ENCODE measurements at places on chromosomes 3 and 15. TPM values are rescaled to one million over a fixed set of nuclear protein-coding genes. Genes with fewer than 3 reads are reported as not detected.

Gene ATP13A4
- 8.1 TPM for total RNA-seq

Gene OIP5
- total RNA-seq = 9.7 TPM

Gene SERPINI1
- 10.7 TPM for total RNA-seq

Gene CYP8B1
- total RNA-seq = not detected

Gene PIK3CA
- 19.2 TPM for total RNA-seq

Gene EPB42
- total RNA-seq = not detected

Gene VPS39
- total RNA-seq = 85.4 TPM

Gene UPK1B
- total RNA-seq = 8.3 TPM

DNA sequence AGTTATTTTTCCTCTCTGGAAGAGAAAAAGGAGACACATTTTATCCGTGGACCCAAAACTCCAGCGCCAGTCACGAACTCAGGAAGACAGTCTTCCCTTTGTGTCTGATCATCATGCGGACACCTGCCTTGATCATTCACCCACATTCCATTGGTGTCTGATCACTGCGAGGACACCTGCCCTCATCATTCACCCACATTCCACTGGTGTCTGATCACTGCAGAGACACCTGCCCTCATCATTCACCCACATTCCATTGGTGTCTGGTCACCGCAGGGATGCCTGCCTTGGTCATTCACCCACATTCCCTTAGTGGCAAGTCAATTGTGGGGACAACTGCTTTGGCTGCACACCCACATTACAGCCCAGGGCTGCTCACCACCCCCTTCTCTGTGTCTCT lies 148.9 kb downstream of the ROBO1 start:
- H3K4me1 ChIP-seq = peaks cover 3% of the 10 kb centered on the region
- DNase-seq = no peak
- no peak overlapping the region for H3K27ac ChIP-seq
- no peaks in the 10 kb centered on the region for H3K36me3 ChIP-seq

DNA sequence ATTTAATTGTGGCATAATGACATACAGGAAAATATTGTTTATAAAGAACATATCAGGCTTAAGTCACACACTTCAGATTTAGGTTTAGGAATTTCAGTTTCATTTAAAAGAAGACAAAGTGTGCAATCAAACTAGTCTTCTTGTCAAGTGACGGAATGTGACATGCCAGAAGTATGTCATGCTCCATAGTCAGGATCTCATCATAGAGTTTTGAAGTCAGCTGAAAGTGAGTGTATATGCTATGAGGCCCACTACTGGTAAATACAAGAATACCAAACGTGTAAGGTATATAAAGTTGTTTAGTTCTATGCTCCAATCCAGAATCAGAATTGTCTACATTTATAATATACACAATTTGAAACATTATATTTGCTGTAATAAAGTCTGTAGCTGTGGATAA lies 988.4 kb downstream of the TBL1XR1 start:
- no peaks in the 10 kb centered on the region for H3K36me3 ChIP-seq
- DNase-seq = no peak
- no peak overlapping the region for H3K4me3 ChIP-seq
- H3K4me1 ChIP-seq = no peaks in the 10 kb centered on the region
- no peaks in the 10 kb centered on the region for H3K27me3 ChIP-seq
- H3K27ac ChIP-seq = no peak overlapping the region

- no peak for DNase-seq
- H3K4me1 ChIP-seq = peaks cover 1% of the 10 kb centered on the region
- H3K27ac ChIP-seq = no peak overlapping the region
- H3K4me3 ChIP-seq = no peak overlapping the region
- peaks cover 18% of the 10 kb centered on the region for H3K27me3 ChIP-seq
Measured at GRCh38 chr3:98038286-98038685, 3.2 kb upstream of the GABRR3 start.

DNA sequence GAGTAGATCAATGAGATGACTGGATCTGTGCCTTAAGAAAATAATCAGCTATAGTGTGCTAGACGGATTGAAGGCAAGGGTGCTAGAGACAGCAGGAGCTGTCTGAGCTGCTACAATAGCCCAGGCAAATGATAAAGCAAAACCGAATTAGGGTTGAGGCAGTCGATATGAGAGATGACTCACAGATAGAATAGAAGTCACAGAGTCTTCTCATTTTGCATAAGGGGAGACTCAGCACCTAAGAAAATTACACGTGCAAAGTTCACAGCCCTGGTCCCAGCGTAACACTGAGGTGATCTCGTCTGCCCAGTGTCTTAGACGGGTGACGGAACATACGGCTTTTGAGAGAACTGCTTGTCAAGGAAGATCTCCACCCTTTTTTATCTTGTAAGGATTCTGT lies 11.6 kb downstream of the LPP start:
- H3K27me3 ChIP-seq = no peaks in the 10 kb centered on the region
- H3K27ac ChIP-seq = no peak overlapping the region
- H3K4me3 ChIP-seq = no peak overlapping the region
- H3K4me1 ChIP-seq = peaks cover 42% of the 10 kb centered on the region

DNA sequence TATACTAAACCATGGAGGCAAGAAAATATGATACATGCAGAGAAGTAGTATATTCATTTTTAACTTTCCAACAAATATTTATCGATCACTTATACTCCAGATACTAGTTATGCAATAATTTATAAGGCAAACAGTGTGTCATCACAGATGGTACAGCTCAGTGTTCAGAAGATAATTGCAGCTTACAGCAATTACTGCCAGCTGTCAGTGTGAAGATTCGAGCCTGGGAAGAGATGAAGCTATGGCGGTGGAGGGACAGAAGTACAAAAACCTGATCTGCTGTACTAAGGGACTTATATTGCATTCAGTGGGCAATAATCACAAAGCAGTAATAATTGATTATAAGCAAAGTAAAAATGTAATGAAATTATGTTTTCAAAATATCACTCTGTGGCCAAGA lies 170.6 kb upstream of the EPHA3 start:
- DNase-seq = no peak
- no peak overlapping the region for H3K27ac ChIP-seq
- H3K4me3 ChIP-seq = no peak overlapping the region
- H3K36me3 ChIP-seq = no peaks in the 10 kb centered on the region
- H3K4me1 ChIP-seq = no peaks in the 10 kb centered on the region
- no peaks in the 10 kb centered on the region for H3K27me3 ChIP-seq

GRCh38 chr3:33758281-33758680 lies 40.1 kb upstream of the PDCD6IP start:
- H3K36me3 ChIP-seq = no peaks in the 10 kb centered on the region
- DNase-seq = no peak
- H3K4me1 ChIP-seq = peaks cover 3% of the 10 kb centered on the region
- no peaks in the 10 kb centered on the region for H3K27me3 ChIP-seq
- no peak overlapping the region for H3K27ac ChIP-seq
- no peak overlapping the region for H3K4me3 ChIP-seq

DNA sequence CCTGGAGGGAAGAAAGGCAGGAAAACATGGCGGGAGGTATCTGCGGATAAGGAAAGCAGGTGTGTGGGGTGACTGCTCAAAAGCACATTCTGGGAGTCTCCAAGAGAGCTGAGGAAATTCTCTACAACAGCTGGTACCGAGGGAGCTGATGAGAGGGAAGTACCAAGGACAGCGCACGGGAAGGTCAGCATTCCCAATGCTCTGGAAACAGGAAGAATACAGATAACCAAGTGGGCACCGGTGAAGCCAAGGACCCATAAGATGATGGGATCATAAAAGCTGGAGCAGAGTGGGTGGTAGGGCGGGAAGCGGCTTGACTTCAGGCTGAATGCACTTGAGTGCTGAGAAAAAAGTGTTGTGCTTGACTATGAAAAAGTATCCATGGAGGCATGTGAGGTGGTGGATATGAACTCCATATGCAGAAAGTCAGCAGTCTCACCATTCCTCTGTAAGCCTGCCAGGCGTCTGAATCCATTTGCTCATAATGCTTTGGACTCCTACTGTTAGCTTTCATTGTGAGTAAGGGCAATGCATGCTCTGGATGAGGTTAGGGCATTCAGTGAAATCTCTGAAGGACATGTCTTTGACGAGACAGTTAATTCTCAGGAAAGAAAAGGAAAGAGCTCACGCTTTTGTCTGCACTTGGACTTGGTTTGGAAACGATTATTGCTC lies 215.5 kb downstream of the NR1D2 start:
- no peak overlapping the region for H3K4me3 ChIP-seq
- no peak overlapping the region for H3K27ac ChIP-seq
- peaks cover 15% of the 10 kb centered on the region for H3K4me1 ChIP-seq
- no peaks in the 10 kb centered on the region for H3K27me3 ChIP-seq
- DNase-seq = peak; percentile 12

GRCh38 chr3:52017586-52017985 lies 21.9 kb upstream of the RPL29 start:
- no peaks in the 10 kb centered on the region for H3K4me1 ChIP-seq
- DNase-seq = no peak
- H3K4me3 ChIP-seq = no peak overlapping the region
- no peaks in the 10 kb centered on the region for H3K36me3 ChIP-seq

GRCh38 chr3:65466300-65466988 lies 572.3 kb downstream of the MAGI1 start:
- no peaks in the 10 kb centered on the region for H3K27me3 ChIP-seq
- H3K27ac ChIP-seq = peak overlapping the region; percentile 46
- DNase-seq = no peak
- H3K36me3 ChIP-seq = peaks cover 30% of the 10 kb centered on the region
- no peak overlapping the region for H3K4me3 ChIP-seq
- peaks cover 3% of the 10 kb centered on the region for H3K4me1 ChIP-seq

DNA sequence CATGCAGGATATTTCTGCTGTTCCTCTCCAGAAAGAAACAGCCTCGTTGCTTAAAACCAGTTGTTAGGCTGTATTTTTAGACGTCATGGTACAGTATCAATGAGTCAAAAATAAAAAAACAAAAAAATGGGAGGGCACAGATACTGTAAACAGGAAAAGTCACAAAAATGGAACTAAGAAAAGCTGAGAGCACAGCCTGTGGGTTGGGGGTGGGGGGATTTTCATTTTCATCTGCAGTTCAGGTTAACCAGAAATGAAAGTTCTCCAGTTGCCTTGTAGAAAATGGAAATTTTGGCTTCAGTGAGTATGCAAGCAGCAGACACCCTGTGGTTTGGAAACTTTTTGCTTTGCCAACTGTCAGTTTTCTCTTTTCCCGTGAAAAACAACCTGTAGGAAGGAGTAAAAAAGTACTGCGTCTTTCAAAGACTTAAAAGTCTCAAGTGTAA lies 59.0 kb downstream of the FRMD4B start:
- no peak overlapping the region for H3K27ac ChIP-seq

DNA sequence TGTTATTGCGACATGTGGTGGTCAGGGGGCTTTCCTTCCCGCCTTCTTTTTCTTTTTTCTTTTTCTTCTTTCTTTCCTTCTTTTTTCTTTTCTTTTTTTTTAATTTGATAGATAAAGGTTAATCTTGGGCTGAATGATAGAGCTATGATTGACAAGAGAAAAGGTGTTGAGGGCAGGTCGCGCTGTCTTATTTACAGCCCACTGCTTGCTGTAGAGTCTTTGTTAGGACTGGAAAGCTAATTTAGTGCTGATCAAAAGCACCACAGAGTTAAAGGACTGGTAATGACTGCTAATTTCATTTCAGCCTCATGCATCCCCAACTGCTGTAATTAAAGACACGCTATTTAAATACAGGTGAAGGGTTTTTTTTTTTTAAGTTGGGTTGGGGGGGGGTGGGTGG lies 10.6 kb upstream of the SOX2 start:
- DNase-seq = no peak
- H3K4me3 ChIP-seq = no peak overlapping the region
- peaks cover 85% of the 10 kb centered on the region for H3K27me3 ChIP-seq
- H3K4me1 ChIP-seq = peaks cover 12% of the 10 kb centered on the region

DNA sequence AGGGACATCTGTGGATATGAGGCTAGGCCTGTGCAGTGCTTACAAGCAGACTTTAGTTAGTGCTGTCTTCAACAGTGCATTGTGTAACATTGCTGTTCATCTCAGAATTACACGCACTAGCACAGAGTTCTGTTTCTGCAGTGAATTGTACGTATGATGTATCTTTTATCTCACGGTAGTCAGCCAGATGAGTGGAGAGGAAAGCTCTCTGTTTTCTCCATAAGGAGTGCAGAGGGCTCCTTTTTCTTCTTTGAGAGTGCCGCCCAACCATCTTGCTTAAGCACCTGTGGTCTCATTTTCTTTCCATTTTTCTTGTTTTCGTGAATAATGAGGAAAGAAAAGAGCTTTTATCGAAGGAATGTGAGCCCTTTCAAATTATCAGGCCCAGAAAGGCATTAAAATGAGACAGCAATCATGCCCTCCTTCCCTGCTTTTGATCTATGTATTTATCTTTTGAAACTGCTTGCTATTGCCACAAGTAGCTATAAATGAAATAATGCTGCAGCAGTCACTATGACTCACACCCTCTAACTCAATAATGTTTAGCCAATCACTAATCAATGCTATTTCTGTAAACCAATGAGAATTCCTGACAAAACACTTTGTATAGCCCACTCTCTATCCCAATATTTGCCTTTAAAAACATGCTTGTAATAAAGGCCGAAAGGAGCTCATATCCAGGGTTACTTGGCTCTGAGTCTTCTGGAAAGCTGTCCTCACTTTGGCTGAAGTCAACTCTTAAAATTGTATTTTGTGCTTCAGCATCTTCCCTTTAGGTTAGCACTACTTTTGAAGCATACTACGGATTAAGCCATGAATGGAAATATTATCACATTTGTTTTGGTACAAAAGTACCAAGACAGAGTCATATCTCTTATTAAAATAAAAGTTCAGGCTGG lies 226.0 kb upstream of the P2RY1 start:
- H3K27me3 ChIP-seq = no peaks in the 10 kb centered on the region
- H3K36me3 ChIP-seq = no peaks in the 10 kb centered on the region
- H3K4me1 ChIP-seq = peaks cover 7% of the 10 kb centered on the region
- no peak overlapping the region for H3K4me3 ChIP-seq
- no peak for DNase-seq

DNA sequence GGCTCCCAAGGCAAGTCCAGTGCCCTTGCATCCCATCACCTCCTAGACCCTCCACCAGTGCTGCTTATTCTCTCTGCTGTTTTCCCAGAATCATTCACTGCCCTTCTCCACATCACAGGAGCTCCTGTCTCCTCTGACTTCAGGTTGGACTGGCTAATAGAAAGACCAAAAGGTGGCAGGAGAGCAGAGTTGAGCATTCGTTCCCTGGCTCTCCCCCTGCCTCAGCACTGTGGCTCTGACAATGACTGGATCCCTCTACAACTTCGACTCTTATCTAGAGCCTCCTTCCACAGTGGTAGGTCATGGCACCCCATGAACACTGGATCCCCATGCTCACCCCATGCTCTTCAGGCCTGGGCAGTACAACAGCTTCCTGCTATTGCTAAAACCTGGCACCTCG lies 243.6 kb downstream of the LRRN1 start:
- no peak overlapping the region for H3K4me3 ChIP-seq
- no peak overlapping the region for H3K27ac ChIP-seq
- DNase-seq = no peak
- no peaks in the 10 kb centered on the region for H3K4me1 ChIP-seq

- H3K4me1 ChIP-seq = no peaks in the 10 kb centered on the region
- H3K36me3 ChIP-seq = no peaks in the 10 kb centered on the region
- H3K4me3 ChIP-seq = no peak overlapping the region
- no peaks in the 10 kb centered on the region for H3K27me3 ChIP-seq
- no peak overlapping the region for H3K27ac ChIP-seq
- no peak for DNase-seq
Measured at GRCh38 chr3:140216249-140216648, 281.3 kb downstream of the CLSTN2 start.

GRCh38 chr3:6229778-6230410 lies 631.0 kb upstream of the GRM7 start:
- no peak for DNase-seq
- H3K4me1 ChIP-seq = no peaks in the 10 kb centered on the region
- H3K27ac ChIP-seq = no peak overlapping the region
- no peaks in the 10 kb centered on the region for H3K36me3 ChIP-seq

Data from progenitor cell of endocrine pancreas (in vitro differentiated cells).